ENCODE measurements at places on chromosomes 1 and 21.

GRCh38 chr1:7000720-7001119 lies 215.5 kb downstream of the CAMTA1 start:
- no peak for DNase-seq

DNA sequence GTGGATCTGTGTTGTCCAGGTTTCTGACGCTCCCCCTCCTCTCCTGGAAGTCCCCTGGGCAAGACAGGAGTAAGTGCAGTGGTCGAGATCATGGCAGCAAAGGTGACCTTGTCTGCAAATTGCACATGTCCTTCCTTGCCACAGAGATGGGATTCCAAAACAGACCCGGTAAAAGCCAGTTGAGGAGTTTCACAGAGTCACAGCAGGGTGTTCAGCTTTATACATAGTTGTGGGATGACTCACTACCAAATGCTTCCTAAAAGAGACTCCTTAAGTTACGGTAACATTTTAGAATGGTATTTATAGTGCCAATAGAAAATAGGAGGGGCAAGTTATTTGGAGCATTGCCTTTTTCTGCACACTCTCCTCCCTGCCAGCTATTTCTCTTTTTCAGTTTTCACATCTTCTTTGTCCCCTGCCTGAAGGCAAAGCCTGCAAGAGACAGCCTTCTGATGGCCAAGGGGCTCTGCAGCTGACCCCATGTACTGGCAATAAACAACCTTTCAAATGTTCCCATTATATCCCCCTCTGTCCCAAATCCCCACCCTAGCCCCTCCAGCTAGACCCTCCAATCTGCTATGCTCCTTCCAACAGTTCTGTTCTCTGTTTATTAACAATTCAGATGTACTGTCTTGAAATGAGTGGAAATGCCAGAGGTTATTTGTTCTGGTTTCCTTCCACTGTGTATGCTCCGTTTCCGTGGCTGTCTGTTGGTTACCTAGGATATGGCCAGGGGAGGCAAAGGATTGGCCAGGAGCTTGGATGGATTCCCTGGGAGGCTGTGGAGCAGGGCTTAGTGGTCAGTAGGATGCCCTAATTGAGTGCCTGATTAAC lies 115.0 kb downstream of the TGFB2 start:
- DNase-seq = peak; percentile 90

- DNase-seq = no peak
Observed at GRCh38 chr1:116814926-116815723, 60.9 kb downstream of the CD2 start.

GRCh38 chr1:162069334-162070093 lies at the start of gene NOS1AP:
Gene NOS1AP (plus strand): TSS chr1:162069691. CDS start chr1:162070178, 487 bp downstream.
- DNase-seq = peak; percentile 29

- DNase-seq = no peak
Observed at GRCh38 chr1:31302709-31303441, 6.0 kb downstream of the ZCCHC17 start.

DNA sequence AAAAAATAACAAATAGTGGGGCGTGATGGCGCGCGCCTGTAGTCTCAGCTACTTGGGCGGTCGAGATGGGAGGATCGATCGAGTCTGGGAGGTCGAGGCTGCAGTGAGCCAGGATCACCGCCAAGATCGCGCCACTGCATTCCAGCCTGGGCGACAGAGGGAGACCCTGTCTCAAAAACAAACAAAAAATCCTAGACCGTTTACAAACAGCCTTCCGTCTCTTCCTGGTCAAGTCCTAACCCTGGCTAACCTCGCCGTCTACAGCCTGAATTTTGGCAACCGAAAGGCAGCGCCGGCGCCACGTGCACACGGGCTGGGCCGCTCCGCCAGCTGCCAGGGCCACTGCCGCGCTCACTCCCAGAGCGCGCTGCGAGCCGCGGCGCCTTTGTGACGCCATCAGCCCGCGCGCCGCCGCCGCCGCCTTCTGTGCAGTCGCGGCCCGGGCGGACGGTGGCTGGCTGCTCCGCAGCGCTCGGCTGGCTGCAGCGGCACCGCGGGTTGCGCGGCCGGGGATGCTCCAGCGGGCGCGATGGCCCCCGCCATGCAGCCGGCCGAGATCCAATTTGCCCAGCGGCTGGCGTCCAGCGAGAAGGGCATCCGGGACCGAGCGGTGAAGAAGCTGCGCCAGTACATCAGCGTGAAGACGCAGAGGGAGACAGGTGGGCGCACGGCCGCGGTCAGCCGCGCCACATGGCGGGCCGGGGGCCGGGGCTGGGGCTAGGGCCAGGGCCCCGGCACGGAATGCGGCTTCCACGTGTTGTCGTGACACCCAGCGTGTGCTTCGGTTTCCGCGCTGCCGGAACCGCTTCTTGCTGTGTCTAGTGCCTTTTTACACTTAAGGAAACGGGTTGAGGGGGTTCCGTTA lies at the start of the genes HSF2BP and RRP1B:
Gene HSF2BP, minus strand, starts transcription at position 353 of the 865 bp plus-strand sequence. CDS start 1,392 bp downstream, outside the sequence.
Gene RRP1B, plus strand, starts transcription at position 425 of the 865 bp plus-strand sequence. Its CDS starts 105 bp downstream, at position 530.
- DNase-seq = peak; percentile 49

DNA sequence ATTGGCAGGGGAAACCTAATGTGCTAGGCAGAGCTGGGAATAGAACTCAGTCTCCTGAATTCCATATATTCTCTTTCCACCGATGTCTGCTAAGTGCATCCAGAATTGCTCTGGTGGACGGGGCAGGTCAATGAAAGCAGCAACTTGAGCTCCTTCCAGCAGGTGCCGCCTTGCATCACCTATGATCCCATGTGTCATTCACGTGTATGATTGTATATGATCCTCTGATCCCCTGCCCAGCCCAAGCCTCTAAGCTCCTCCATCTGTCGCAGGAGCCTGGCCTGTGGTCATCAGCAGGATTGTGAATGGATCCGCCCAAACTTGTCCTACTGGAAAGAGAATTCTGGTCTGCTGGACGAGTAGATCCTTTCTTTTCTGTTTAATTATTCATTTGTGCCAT lies 13.1 kb downstream of the ACTA1 start:
- DNase-seq = no peak

DNA sequence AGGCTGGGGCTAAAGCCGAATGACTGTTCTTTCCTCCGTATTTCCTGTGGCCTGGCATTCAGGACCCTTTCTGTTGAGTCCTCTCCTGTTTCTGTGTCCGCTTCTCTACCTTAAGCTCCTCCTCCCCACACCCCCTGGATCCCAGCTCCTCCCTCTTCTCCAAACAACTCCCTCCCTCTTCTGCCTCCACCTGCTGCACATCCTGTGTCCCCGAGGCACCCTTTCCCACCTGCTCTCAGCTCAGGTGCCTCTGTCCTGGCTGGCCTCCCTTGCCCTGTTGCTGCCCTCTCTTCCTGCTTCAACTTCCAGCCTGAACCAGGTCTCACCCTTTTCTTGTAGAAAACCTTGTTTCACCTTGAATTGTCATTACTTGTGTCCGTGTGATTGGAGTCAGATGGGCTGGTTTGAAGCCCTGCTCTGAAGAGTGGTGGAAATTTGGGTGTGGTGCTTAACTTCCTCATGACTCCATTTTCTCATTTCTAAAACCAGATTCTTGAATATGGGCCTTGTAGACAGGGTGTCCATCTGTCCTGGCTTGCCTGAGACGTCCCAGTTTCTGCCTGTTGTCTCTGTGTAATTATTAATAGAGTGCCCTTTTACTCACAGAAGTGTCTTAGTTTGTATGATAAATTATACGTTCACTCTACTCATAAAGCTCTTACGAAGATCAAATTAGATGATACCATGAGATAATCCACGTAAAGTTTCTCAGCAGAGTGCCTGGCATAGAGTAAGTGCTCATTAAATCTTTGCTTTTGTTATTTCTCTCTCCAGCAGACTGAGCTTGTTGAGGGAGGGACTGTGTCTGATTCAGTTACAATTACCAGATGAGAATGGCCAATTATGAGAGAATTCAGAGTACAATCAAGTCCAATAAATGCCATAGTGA lies 58.9 kb upstream of the TRABD2B start:
- no peak for DNase-seq

DNA sequence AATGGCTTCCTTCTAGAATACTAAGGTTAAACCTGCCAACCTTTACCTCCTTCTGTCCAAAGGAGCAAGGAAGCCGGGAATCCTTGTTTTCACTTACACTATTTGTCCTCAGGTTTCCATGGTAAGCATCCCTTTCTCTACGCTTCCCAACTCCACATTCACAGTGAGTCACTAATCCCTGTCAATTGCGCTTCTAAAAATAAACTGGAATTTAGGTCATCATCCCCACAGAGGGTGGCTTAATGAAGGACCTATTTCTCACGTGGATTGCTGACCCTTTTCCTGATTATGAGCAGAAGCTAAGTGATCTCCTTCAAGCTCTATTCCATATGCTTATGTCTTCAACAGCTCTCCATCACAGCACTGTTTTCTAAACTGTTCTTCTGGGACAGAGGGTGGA lies 39.9 kb upstream of the ABCA4 start:
- DNase-seq = peak; percentile 79

GRCh38 chr1:65674522-65674921 lies 118.2 kb upstream of the PDE4B start:
- DNase-seq = peak; percentile 19

- no peak for DNase-seq
Observed at GRCh38 chr1:95115708-95116137, 1.4 kb upstream of the TLCD4 start.

DNA sequence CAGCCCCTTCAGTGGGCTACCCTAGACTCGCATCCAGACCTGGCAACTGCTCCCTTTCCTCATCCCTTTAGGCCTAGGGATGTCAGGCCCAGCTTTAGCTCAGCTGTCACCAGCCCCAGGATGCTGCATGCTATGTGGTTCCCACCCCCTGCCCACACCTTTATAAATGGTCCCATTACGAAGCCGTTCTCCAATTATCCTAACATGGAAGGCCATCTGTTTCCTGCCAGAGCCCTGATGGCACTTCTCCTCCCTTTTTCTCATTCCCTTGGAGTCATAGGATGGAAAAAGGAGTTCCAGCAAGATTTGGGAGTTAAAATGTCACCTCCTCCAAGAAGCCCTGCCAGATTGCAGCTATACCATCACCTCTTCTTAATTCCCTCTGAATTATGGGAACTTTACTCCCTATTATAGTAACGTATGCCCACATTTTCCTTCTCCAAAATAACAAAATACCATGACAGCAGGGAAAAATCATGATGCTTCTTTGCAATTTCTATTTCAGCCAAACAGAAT lies 205.0 kb upstream of the GRIK3 start:
- DNase-seq = no peak

GRCh38 chr1:222772996-222773379 lies 36.0 kb downstream of the FAM177B start:
- no peak for DNase-seq

DNA sequence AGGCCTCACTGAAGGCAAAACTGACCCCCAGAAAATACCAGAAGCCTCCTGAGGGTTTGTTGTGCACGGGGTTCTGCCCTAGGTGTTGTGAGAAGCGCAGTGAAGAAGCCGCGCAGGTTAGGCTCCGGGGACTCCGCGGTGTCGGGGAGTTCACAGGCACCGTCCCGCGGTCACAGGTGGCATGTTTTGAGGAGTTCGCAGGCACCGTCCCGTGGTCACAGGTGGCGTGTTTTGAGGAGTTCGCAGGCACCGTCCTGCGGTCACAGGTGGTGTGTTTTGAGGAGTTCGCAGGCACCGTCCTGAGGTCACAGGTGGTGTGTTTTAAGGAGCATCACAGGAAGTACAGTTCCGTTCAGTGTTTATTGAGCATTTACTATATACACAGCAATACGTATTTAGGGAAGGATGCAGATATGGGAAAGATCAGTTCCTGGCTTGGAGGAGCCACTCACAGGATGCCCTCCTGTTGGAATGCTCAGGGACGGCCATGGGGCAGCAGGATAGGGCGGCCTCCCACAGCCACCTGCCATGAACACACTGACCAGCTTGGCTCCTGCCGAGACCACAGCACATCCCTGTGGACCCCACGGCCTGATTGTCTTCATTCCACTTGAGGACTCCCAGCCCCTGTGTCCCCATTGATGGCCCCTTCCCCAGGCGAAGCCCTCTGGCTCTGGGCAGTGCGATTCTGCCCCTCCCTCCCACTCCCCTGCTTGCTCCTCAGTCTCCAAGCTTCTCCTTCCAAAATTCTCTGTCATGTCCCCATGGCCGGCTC lies 86.0 kb upstream of the VAMP3 start:
- DNase-seq = no peak

GRCh38 chr1:214953901-214954616 lies 128.5 kb upstream of the KCNK2 start:
- DNase-seq = no peak

- DNase-seq = no peak
Observed at GRCh38 chr1:240217403-240217802, 125.7 kb downstream of the FMN2 start.

GRCh38 chr1:112341986-112342385 lies 54.0 kb upstream of the CTTNBP2NL start:
- DNase-seq = no peak

- peak; percentile 87 for DNase-seq
Observed at GRCh38 chr1:44924835-44925464, 61.4 kb downstream of the EIF2B3 start.

DNA sequence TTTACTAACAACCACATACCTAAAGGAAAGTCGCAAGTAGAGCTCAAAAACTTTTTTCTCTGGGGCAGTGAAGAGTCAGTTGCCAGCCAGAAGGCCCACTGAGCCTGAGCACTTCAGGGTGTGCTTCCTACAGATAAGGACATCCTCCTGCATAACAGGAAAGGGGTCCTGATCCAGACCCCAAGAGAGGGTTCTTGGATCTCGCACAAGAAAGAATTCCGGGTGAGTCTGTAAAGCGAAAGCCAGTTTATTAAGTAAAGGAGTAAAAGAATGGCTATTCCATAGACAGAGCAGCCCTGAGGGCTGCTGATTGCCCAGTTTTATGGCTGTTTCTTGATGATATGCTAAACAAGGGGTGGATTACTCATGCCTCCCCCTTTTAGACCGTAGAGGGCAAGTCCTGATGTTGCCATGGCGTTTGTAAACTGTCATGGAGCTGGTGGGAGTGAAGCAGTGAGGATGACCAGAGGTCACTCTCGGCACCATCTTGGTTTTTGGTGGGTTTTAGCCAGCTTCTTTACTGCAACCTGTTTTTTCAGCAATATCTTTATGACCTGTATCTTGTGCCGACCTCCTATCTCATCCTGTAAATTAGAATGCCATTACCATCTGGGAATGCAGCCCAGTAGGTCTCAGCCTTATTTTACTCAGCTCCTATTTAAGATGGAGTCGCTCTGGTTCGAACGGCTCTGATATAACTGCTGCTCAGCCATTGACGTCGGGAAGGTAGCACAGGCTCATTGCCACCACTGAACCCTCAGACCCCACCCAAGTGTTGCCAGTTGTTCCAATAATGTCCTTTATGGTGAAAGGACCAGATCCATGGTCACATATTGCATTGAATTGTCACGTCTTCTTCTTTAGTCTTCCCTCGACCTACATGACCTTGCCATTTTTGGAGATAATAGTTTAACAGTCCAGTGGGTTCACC lies 96.6 kb upstream of the ERRFI1 start:
- DNase-seq = peak; percentile 59

- DNase-seq = no peak
Observed at GRCh38 chr1:181129771-181130606, 41.5 kb downstream of the IER5 start.

DNA sequence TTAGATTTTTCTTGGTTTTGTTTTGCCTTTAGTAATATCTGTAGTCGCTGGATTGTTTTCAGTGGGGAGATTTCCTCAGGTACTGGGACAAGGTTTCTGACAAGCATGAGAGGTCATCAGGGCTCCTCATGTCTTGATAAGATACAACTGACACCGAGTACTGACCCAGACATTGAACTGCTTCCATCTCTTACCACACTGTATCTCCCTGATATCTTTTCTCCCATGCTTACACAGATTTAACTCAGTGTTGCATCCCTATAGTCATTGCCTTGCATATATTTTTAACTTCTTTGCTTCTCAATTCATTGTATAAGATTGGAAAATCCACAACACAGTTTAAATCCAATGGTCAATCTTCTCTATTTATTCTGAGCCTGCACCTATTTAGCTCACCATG lies 12.4 kb upstream of the CYB5R1 start:
- DNase-seq = no peak

All from brain microvascular endothelial cell (primary cell).